ENCODE measurements at places on chromosomes 4 and X.

DNA sequence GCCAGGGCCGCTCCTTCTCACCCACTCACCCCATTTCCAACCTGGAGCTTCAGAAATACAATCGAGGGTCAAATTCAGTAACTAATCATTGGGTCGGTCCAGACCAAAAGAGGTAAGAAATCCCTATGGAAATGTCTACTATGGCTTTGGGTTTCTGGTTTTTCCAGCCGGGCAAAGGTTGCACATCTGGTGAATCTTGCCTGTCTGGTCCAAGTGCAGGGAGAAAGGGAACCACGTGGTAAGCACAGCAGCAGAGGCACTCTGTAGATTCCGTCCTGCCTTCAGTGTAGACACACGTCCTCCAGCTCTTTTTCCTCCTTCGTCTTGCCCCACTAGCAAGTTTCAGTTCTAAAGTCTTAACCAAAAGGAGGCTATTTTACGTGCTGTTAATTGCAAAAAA is 218.0 kb upstream of the JADE1 start:
- no peak overlapping the region for H3K27ac ChIP-seq
- no peaks in the 10 kb centered on the region for H3K4me1 ChIP-seq
- H3K4me3 ChIP-seq = no peak overlapping the region
- DNase-seq = no peak
- H3K27me3 ChIP-seq = no peaks in the 10 kb centered on the region

GRCh38 chrX:153728095-153728494 is 3.4 kb downstream of the ABCD1 start:
- H3K27ac ChIP-seq = no peak overlapping the region
- no peaks in the 10 kb centered on the region for H3K27me3 ChIP-seq
- H3K4me1 ChIP-seq = peaks cover 37% of the 10 kb centered on the region
- no peak overlapping the region for H3K4me3 ChIP-seq
- H3K36me3 ChIP-seq = no peaks in the 10 kb centered on the region
- DNase-seq = no peak

- peaks cover 36% of the 10 kb centered on the region for H3K4me1 ChIP-seq
- H3K4me3 ChIP-seq = no peak overlapping the region
- no peak for DNase-seq
These were observed 202.1 kb downstream of the PTTG2 start for GRCh38 chr4:38162240-38162784.

DNA sequence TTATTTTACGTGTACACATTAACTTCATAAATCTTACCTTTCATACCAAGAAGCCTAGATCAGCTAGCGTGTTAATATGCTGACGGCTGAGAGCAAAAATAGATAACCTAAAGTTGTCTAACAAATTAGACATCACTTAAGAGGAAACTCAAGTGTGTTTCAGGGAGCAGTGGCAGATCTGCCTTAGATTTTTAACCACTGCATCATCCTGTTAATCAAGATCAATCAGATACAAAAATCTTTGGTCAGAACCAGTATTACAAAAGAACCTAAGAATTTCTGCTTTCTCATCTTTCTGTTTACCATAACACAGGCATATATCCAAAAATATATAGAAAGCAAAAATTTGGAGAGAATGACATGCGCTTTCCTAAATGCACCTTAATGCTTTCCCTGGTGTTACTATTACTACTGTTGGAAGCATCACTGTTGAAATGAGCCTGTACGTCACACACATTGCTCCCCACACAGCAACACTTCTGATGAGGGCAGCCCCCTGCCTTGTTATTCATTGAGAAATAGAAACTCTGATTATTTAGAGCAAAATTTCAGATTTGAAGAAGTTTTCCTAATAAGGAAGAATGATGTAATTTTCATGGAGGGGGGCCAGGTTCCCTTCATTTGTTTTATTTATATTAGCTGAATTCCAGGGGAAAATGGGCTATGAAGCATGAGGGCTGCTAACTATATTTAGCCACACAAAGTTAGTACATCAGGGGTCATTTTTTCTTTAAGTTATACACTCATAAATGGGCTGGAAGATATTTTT is 152.3 kb downstream of the CBR4 start:
- DNase-seq = no peak
- peaks cover 5% of the 10 kb centered on the region for H3K36me3 ChIP-seq
- H3K27ac ChIP-seq = peak overlapping the region; percentile 77
- H3K4me1 ChIP-seq = peaks cover 74% of the 10 kb centered on the region

- H3K4me3 ChIP-seq = no peak overlapping the region
- DNase-seq = no peak
- no peaks in the 10 kb centered on the region for H3K4me1 ChIP-seq
- no peaks in the 10 kb centered on the region for H3K27me3 ChIP-seq
- H3K36me3 ChIP-seq = no peaks in the 10 kb centered on the region
These were observed 57.2 kb downstream of the RUFY3 start for GRCh38 chr4:70778888-70779422.

- no peaks in the 10 kb centered on the region for H3K27me3 ChIP-seq
- no peak overlapping the region for H3K4me3 ChIP-seq
- no peaks in the 10 kb centered on the region for H3K36me3 ChIP-seq
- no peak overlapping the region for H3K27ac ChIP-seq
- peaks cover 65% of the 10 kb centered on the region for H3K4me1 ChIP-seq
These were observed 21.9 kb downstream of the CNOT6L start for GRCh38 chr4:77797239-77797638.

All from vagina (tissue), 2 donors.